ENCODE measurements at places on chromosomes 6 and 20.
A peak's percentile ranks its signal among the peaks of the same experiment; 100 is the strongest.

GRCh38 chr20:44858606-44859360 is 26.7 kb upstream of the YWHAB start:
- DNase-seq: no peak

- DNase-seq: peak; percentile 59
These were observed 2.5 kb downstream of the NTSR1 start for GRCh38 chr20:62710886-62711702.

DNA sequence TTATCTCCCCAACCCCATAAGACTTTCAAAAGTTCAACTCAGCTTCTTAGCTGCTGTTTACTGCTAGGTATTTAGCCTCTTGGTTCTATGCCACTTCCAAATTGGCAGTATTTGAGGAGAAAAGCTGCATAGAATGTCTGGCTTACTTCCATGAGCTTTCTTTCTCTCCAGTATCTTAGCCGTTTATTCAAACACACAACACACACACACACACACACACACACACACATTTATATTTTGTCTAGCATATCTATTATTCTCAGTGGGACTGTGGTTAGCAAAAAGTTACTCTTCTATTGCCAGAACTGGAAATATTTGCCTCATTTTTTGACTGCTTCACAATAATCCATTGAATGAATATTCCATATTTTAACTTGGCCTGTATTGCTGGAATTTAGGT is 634.2 kb upstream of the IMPG1 start:
- DNase-seq: no peak

- no peak for DNase-seq
These were observed 166.4 kb upstream of the UST start for GRCh38 chr6:148580442-148580841.

DNA sequence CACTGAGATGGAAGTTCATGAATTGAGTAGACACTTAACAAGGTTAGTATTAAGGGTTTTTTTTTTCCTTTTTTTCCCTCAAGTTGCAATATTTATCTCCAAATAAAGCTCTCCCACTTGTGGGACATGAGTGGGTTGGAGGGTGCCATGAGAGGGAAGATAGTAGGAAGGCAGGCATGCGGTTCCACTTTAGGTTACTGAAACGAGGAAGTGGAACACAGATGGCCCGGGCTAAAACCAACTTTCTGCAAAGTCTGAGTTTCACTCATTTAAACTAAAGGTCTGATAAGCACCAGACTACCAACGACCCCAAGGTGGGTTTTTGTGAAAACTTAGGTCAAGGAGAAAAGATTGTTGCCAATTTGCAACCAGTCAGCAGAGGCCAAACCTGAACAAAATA is 42.2 kb downstream of the TBC1D7 start:
- DNase-seq: no peak

DNA sequence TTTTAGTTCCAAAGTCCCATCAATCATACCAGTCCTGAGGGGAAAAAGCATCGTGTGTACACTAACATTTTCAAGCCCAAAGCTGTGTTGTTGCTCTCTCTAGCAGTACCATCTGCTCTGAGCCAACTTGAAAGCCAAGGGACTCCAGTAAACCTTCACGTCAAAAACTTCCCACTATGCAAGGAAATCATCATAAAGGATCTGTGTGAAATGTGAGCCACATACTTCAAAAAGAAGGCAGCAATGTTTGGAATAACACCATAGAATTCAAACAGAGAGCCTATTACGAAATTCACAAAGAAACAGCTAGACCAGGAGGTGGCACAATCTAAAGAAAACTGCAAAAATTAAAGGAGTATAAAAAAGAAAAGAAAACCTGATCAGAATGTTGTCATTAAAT is 399.8 kb upstream of the EPHA7 start:
- DNase-seq: no peak

DNA sequence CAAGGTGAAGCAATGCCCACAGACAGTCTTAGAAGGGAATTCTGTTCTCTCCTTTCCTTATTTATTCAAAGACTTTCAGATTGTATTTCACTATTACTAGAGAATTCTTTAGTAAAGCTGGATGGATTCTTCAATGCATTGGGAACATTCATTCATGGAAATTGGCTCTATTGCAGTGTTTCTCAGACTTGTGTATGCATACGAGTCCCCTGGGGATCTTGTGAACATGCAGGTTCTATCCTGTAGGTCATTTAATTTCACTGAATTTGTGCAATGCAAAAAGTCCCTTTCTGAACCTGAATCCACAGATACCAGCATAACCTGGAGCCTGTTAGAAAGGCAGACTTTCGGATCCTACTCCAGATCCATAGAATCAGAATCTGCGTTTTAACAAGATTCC is 160.9 kb upstream of the AHI1 start:
- DNase-seq: no peak

GRCh38 chr6:116265041-116265829 is 11.4 kb upstream of the TSPYL4 start:
- DNase-seq: peak; percentile 88

DNA sequence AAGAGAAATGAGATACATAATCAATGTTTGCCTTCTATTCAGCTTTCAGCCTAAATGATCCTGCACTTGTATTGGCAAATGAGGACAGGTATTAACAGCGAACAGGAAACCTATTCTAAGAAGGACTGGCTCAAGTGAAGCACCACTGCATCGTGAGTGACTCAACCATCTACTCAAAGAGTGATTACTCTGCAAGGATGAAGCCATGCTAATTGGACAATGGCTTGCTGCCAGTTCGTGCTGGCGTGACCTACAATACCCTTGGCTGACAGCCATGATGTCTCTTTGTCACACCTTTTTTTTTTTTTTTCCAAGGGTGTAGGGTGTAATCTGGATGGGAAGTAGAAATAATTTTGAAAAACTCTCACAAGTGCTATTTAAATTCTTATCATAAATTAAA is 104.9 kb downstream of the GJA10 start:
- peak; percentile 97 for DNase-seq

DNA sequence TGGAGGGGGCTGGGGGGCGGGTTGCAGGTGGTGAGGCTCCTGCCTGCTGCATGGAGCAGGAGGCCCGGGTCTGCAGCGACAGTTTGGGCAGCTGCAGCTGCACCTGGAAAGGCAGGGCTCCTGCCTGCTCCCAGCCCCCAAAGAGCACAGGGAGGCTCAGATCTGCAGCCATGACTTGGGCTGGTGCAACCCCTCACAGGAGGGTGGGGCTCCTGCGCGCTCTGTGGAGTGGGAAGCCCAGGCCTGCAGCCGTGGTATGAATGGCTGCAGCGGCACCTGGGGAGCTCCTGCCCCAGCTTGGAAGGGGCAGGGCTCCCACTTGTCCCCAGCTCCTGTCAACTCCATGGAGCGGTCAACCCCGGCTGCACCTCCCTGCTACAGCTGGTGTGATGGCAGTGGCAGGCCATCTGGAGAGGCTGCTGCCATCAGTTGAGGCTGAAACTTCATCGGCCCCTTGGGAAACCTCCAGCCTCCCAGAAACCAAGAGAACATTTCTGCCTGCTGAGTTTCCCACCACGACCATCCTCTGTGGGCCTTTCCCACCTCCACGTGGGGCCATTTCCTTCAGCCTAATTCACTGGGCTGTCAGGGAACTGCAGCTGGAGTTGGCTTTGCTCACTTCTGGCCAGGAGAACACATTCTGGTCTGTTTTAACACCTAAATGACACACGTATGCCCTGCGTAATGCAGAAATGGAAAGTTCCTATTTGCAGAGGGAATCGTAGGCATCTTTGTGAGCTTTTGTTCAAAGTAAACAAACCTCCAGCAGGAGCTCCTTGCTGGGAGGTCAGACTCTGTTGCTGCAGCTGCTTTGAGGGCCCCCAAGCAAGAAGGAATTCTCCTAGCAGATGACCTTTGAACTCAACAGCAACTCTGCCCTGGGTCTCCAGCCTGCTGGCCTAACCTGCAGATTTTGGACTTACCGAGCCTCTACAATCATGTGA is 429.0 kb downstream of the PREX1 start:
- DNase-seq: no peak

Measured in epithelial cell of esophagus (primary cell).